ENCODE measurements at places on chromosomes 4 and X. TPM values are rescaled to one million over a fixed set of nuclear protein-coding genes. Genes with fewer than 3 reads are reported as not detected.

Gene PAGE2B
- total RNA-seq = not detected

Gene LYAR
- total RNA-seq = 21.1 TPM

Gene LDB2
- total RNA-seq = 0.29 TPM

Gene MAML3
- total RNA-seq = 1.6 TPM

Gene MAGED4B
- 2.4 TPM for total RNA-seq

Gene MAGEB1
- total RNA-seq = not detected

Gene CT45A5
- total RNA-seq = not detected

Gene CASP6
- total RNA-seq = 25.5 TPM

GRCh38 chr4:14419516-14419915 is 582.8 kb upstream of the CPEB2 start:
- DNase-seq = no peak

DNA sequence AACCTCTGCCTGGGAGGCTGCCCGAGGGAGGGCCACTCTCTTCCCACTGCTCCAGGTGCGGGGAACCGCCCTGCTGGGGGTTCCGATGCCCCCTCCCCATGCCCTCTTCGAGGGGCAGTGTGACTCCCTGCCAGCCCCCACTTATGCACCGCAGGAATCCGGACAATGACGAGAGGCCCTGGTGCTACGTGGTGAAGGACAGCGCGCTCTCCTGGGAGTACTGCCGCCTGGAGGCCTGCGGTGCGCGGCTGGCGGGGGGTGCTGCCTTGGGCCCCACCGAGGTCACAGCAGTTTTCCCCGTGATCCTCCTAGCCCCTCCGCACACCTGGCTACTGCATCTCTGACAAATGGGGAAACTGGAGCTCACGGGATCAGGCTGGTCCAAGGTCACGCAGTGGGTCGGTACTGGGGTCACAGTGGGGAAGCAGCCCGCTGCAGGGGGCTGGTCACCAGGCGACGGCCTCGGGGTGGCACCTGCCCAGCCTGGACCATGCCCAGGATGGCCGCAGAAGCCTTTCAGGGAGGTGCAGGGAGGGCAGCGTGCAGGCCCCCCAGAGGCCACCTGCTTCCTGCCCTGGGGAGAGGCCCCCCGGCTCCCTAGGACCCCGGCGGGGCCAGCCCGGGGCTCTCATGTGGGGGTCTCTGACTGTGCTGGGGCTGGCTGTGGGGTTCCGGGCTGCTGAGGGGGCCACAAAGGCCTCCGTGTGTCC is 3.5 kb downstream of the HGFAC start:
- no peak for DNase-seq

- no peak for DNase-seq
These were observed 22.8 kb downstream of the ELOVL6 start for GRCh38 chr4:110175634-110176033.

DNA sequence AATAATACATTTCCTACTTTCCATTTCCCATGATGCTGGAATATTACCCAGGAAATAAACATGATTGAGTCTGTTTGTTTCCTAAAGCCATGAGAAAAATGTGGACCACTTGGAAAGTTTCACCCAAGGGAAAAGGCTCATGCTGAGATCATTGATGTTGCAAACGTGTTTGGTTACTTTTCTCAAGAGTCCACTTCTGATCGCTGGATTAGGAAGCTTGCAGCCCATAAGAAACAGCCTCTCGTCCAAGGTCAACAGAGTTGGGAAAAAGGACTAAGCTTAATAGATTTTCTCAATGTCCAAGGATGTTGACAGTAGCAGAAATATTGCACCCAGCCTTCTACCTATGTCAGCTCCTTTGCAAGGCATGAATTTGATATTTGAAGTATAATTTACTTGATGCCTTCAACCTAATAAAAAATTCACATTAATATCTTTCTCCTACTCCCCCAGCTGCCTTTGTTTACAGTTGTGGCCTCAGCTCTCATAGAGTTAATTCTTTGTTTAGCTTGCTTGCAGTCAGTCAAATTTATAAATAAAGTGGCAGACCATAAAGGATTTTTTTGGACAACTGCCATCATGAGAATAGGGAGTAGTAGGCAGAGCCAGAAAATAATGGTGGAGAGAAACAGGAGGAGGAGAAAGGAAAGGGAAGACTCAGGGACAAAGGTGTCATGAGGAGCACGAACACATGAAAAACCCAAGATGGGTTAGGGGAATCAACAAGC is 65.6 kb upstream of the BLTP1 start:
- DNase-seq = no peak

GRCh38 chr4:98514741-98515469 is 143.5 kb downstream of the TSPAN5 start:
- DNase-seq = no peak

DNA sequence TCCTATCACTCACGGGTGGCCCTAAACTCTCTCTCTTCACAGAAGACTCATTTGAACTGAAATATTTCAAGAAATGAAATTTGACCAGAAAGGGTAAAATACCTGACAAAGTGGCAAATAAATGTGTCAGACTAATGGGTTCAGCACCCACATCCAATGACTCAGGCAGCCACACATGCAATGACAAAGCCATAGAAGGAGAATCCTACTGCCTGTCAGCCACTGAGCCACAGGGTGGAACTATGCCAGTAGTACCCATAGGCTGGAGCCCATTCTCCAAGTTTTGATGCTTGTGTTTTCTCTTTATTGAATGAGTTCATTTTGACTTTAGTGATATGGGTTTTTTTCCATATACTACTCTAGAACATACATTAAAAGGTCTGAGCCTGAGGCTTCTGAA is 179.0 kb downstream of the BEND2 start:
- DNase-seq = no peak

DNA sequence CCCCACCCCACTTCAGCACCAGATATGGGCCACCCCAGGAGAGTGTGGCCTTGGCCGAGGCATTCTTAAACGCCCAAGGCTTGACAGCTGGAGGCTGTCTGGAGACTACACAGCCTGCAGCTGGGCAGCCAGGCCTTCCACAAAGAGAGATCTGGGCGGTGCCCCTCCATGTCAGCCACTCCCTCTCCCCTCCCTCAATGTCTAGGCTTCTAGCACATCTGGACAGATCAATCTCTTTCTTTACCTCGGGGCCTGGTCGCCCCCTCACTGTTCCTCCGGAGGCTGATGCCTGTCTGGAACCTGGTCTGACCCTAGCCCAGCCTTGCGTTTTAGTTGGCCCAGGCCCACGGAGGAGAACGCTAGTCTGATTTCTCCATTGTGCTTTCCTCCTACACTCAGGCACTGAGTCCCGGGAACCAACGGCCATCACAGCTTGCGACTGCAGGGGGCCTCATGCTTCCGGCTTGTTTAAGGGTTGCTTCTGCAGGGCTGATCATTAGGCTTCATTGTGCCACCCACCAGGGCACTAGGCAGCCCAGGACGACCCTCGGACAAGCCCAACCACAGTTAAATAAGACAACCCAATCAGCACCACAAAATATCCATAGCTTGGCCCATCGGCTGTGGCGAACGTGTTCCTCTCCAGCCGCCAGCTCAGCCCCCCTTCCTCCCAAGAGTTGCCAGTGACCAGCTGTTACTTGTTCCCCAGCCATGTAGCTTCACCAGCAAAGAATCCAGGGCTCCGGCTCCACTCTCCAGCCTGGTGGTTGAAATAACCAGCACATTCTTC is 200.6 kb downstream of the BCOR start:
- DNase-seq = no peak

DNA sequence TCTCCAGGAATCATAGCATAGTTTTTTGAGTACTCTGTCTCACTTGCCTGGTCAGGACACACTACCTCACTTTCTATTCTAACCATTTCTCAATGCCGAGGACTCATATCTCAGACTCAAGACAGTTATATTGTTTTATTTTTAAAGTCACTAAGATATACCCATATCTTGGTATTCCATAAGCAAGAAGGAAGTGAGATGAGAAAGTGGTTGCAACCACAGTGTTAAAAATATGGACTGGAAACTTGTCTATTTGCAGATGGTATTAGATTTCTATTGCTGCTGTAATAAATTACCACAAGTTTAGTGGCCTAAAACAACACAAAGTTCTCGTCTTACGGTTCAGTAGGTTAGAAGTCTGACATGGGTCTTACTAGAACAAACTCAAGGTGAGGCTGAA is 344.8 kb upstream of the MAGEB2 start:
- no peak for DNase-seq

GRCh38 chr4:83356899-83357661 is 22.4 kb upstream of the HPSE start:
- DNase-seq = no peak

- DNase-seq = no peak
These were observed 35.3 kb downstream of the HPGDS start for GRCh38 chr4:94307231-94307871.

- peak; percentile 62 for DNase-seq
These were observed 771 bp upstream of the RBPJ start for GRCh38 chr4:26319949-26320537.

DNA sequence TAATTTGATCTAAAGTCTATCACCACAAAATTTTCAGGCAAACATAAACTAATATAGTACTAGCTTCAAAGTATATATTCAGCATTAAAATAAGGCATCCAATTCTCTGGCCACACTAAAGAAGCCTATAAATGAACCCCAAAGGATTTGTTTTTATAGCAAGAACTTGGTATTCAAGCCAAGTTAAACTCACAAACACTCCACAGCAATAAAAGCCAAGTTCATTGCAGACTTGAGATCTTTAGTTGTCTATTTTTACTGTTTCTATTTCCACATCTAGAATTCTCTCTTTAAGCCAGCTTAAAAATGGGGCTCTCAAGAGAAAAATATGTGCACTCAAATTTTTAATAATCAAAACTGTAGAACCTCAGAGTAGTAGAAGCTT is 51.1 kb downstream of the WDFY3 start:
- DNase-seq = no peak

DNA sequence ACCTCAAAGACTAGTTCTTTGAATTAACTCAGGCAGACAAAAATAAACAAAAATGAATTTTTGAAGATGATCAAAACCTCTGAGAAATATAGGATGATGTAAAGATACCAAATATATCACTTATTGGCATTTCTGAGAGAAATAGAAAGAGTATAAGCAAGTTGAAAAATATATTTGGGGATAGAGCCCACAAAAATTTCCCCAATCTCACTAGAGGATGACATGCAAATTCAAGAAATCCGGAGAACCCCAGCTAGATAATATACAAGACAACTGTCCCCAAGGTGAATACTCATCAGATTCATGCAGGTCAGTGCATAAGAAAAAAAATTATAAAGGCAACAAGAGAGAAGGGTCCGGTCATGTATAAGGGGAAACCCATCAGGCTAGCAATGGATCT is 129.1 kb downstream of the CXXC4 start:
- no peak for DNase-seq

DNA sequence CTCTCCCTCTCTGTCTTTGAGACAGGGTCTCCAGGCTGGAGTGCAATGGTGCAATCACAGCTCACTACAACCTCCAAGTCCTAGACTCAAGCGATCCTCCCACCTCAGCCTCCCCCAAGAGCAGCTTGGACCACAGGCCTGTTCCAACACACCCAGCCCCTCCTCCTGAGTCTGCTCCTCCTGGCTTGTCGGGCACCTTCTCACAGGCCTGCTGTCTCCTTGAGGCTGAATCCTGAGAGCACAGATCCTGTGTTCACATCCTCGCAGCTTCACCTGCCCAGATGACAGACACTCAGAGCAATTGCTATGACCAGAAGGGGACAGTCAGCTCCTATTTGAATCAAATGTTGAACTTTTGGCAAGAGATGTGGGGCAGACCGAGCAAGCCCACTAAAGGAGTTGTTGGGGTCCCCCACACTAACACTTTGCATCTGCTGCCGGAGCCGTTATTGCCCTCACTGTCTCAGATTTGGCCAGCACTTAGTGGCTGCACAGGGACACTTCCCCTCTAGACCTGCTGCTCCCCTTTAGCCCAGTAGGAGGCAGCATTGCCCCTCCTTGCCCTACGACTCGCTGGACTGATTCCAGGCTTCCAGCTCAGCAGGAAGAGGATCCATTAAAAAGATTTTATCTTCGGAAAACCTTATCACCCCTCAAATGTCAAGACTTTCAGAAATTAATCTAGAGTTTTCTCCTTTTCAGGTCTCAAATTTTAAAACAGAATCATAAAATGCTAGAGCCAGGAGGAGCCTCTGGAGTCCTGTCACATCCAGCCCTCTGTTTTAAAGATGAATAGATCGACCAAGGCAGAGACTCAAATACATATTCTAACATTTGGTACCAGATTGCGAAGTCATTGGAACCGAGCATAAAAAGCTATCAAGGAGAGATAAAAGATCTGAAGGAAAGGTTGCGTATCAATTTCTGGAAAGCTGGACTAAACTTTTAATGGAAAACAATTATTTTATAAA is 113.7 kb downstream of the USP46 start:
- peak; percentile 25 for DNase-seq

- DNase-seq = no peak
These were observed 20.9 kb downstream of the SAGE1 start for GRCh38 chrX:135914404-135914803.

DNA sequence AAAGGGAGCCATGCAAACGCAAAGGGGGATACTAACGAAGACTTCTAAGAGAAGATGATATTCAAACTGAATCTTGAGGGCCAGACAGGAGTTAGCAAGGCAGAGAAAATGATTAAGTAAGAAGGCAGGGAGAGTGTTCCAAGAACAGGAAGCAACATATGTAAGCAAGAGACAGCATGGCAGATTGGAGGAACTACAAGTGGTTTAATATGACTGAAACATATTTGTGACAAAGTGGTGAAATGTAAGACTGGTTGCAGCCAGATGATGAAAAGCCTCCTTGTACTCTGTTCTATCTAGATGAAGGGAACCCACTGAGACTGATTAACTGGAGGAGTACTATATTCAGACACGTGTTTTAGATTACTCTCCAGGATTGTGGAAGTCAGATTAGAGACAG is 116.6 kb upstream of the DIAPH2 start:
- DNase-seq = no peak

DNA sequence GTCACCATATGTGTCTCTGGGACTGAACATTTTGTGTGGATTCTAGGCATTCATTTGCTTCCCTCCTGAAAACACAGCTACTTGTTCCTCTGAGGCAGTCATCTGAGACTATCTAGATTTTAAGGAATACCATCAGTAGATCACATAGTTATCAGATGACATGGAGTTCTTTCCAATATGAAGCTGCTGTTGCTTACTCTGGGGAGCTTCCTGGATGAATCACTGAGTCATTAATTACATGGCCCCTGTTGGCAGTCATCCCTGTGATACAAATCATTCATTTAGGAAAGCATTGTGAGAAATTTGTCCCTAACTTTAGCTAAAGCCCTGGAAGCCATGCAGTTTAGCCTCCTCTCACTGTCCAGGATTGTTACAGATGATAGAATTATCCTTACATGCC is 98.2 kb upstream of the ARSJ start:
- no peak for DNase-seq

DNA sequence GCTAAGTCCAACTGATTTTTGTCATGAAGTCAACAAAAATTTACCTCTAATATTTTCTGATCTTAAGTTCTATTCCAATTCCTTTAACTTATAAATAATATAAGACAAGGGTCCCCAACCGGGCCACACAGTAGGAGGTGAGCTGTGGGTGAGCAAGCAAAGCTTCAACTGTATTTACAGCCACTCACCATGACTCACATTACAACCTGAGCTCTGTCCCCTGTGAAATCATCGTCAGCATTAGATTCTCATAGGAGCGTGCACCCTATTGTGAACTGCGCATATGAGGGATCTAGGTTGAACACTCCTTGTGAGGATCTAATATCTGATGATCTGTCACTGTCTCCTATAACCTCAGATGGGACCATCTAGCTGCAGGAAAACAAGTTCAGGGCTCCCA is 227.4 kb downstream of the MAPK10 start:
- DNase-seq = no peak

Data from naive thymus-derived CD4-positive, alpha-beta T cell (primary cell).